Posterior cingulate gyrus (tissue), 11 donors: ENCODE measurements at places on chromosomes 7 and 10.

- DNase-seq, result no peak
Measured at GRCh38 chr7:2713370-2713769, 25.4 kb downstream of the AMZ1 start.

DNA sequence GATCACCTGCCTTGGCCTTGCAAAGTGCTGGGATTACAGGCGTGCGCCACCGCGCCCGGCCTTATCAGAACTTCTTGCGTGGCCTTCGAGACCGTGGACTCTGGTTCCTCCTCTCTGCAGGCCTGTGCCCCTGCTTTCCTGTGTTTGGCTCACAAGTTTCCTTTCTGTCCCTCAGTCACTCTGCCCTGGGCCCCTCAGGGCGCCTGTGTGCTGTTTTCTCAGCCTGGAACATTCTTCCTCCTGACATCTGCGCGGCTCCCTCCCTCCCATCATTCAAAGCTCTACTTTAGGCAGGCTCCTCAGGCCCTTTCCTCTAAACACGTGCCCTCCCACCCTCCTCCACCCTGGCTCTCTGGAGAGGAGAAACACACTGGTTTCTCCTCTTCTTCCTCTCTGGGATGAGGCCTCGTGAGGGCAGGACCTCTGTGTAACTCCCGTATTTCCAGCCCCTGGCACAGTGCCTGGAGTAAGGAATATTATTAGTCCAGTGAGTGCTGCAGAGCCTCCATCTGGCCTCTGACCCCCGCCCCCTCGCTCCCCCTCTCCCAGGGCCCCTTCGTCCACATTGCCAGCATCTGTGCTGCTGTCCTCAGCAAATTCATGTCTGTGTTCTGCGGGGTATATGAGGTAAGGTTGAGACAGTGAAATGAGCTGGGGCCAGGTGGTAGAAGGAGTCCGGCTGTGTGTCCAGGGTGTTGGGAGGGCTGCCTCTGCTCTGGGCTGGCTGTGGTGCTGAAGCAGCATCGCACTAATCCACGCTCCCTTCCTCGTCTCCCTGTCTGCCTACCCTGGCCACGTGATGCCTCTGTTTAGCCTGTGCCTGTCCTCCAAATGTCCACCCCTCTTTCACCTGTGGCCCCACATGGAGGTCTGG, 7.1 kb downstream of the CLCN1 start:
- DNase-seq, result no peak

- no peak for DNase-seq
Measured at GRCh38 chr10:61164458-61165160, 220.6 kb upstream of the RHOBTB1 start.

- no peak for DNase-seq
Measured at GRCh38 chr7:113582471-113582870, 336.3 kb downstream of the PPP1R3A start.

GRCh38 chr10:76435157-76435556, 1003.7 kb downstream of the LRMDA start:
- DNase-seq, result no peak

DNA sequence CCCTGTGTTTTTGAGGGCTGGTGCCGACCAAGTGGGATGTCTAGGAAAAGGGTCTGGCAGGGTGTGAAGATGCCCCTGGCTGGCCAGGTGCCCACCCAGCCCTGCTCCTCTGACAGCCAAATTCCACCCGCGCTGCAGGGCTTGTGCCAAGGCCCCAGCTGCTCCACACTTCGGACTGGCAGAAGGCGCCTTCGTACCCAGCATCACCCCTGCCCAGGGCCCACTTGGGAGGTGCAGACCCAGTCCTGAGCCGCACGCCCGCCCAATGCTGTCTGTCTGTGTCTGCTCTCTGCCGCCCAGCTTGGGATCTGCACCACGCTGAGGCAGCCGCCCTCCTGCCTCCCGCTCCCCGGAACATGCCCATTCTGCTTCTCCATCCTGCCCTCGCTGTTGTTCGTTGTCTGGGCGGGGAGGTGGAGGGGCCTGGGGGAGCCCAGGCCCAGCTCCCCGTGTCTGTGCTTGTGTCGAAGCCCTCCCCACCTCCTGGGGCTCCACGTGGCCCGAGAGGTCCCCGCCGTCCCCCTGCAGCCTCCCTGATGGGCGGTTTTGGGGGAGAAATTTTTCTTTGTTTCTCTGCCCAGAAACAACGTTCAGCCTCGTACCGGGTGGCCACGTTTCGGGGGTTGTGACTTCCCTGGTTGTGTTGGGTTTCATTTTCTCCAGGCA, 36.9 kb upstream of the PPIF start:
- DNase-seq, result no peak

GRCh38 chr7:159010411-159010810, 134.3 kb downstream of the VIPR2 start:
- no peak for DNase-seq

DNA sequence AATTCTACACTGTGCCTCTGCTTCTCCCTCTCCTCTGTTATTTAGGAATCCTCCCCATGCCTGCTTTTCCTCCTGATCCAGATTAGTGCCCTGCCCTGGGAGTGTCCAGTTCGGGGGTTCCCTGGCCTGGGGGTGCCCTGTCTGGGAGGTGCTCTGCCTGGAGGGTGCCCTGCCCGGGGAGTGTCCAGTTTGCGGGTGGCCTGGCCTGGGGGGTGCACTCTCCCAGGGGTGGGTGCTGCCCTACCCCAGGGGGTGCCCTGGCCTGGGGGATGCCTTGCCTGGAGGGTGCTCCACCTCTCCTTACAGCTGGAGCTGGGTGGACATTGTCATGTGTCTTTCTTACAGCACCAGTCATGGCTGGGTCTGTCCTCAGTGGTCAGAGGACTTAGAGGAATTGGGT, 20.2 kb downstream of the RAMP3 start:
- DNase-seq, result no peak

DNA sequence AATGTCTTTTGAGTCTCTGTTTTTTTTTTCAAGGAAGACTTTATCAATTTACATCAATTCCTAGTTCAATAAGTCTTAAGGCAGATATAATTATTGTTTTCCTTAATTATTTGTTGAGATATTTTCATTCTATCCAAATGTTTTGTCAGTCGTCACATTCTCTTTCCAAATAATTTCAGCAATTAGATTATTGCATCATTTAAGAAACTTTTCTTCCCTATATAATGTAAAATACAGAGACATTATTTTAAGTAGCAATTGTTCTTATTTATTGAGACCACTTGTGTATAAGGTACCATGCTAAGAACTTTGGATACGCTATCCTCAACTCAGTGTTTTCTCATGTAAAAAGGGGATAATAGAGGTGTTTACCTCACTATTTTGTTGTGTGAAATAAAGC, 38.1 kb upstream of the GNAT3 start:
- no peak for DNase-seq

GRCh38 chr10:77873536-77874380, 52.8 kb downstream of the DLG5 start:
- no peak for DNase-seq

DNA sequence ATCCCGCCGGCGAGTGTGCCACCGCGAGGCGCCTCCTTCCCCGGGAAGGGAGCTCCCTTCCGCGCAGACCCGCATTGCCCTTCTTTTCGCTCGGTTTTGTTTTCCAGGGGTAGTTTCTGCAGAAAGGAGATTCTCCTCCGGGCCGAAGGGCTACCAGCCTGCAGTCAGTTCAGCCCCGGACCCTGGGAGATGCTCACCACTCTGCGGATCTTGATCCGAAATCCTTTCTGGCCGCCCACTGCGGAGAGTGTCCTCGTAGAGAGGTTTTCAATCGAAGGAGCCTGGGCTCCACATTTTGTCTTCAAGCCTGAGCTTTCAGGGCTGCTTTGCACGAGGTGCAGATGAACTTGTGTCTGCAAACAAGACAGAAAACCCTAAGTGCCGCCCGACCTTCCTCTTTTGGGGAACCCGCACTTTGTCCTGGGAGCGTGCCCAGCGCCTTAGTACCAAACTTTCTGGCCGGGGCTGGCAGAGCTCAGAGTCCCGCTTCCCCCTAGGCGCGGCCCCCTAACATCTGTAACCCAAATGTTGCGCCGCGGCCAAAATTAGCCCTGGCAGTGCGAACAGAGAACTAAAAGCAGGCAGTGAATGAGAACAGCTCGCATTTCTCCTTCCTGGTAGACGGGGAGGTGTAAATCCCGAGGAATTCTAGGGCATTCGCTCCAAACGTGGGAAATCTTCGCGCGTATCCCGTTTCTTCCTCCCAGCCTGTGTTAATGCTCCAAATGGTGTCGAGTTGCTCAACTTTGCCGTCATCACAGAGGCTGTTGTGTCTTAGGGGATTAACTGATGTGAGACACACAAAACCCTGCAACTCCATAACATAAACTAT, 6.7 kb upstream of the EN2 start:
- peak; percentile 49 for DNase-seq

GRCh38 chr7:157691586-157692459, 355.0 kb downstream of the DNAJB6 start:
- DNase-seq, result no peak

DNA sequence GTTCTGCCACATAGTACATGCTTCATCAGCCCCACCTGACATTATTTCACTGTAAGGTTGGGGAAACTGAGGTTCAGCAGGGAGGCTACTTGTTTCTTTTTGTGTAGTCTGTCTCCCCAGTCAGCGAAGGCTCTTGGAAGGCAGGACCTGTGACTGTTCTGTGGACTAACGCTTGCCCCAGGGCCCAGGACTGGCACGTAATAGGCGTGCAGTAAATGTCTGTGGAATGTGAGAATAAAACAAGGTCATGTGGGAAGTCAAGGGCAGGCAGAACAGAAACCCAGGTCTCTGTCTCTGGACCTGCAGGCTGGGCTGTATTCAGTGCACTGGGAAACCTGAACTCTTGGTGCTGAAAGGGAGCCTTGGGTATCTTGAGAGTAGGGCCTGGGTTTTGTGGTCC, 168.7 kb downstream of the RPS24 start:
- DNase-seq, result no peak

DNA sequence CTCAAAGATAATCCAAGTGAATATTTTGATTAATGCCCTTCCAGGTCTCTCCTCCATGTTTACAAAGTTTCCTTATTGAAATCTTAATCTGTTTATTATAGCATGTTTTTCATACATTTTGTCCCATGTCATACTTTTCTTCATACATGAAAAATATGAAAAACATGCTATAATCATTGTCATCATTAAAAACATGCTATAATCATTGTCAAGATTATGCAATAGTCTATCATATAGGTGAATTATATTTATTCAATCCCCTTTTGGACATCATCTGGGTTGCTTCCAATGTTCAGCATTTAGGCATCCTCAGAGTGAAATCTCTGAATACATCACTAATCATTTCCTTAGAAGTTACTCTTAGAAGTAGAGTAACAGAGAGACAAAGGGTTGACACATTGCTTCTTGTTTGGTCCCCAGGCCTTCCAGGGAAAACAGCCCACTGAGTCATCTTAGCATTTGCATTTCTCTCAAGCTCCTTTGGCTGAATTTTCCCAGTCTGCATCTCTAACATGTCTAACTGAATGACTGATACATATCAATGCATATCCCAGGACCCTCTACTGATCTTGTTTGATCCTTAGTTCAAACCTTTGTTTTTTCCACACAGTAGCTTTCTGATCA, 87.0 kb downstream of the SGMS1 start:
- DNase-seq, result no peak

GRCh38 chr10:11255796-11256444, 238.2 kb downstream of the CELF2 start:
- no peak for DNase-seq

- DNase-seq, result no peak
Measured at GRCh38 chr7:43856996-43857395, 12.3 kb downstream of the MRPS24 start.

- DNase-seq, result peak; percentile 47
Measured at GRCh38 chr10:114304571-114305421, 65.7 kb downstream of the VWA2 start.

- no peak for DNase-seq
Measured at GRCh38 chr7:143299346-143299745, 11.2 kb downstream of the CASP2 start.

GRCh38 chr10:17644485-17644943, 563 bp downstream of the STAM start:
- DNase-seq, result no peak

DNA sequence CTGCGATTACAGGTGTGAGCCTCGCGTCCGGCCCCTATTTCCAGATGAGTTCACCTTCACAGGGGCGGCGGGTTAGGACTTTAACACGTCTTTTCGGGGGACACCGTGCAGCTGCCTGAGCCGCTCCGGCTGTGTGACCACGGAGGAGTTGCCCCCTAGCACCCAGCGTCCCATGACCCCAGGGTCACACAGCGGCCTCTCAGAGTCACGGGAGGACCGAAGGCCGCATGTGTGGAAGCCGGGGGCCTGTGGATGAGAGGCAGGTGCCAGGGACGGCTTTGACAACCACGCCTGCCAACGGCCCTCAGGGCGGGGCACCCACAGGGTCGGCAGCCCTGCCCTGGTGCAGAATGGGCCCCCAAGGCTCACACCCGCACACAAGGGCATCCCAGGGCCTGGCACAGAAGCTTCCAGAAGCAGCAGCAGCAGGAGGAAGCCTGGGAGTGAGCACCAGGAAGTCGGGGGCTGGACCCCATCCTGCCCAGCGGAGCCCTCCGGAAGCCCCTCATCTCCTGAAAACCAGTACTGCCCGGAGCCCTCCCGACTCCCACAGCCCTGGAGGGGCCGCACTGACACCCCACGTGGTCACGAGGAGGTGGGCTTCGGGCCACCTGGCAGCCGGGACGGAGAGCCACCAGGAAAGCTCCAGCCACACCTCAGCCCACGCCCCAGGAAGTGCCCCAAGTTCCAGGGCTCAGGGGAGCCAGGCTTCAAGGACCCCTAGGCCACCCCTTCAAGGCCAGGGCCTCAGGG, 32.7 kb downstream of the ADAP1 start:
- DNase-seq, result peak; percentile 58

GRCh38 chr7:107152011-107152410, 16.8 kb upstream of the HBP1 start:
- DNase-seq, result no peak

GRCh38 chr7:128045766-128046165, 14.5 kb upstream of the LRRC4 start:
- no peak for DNase-seq

DNA sequence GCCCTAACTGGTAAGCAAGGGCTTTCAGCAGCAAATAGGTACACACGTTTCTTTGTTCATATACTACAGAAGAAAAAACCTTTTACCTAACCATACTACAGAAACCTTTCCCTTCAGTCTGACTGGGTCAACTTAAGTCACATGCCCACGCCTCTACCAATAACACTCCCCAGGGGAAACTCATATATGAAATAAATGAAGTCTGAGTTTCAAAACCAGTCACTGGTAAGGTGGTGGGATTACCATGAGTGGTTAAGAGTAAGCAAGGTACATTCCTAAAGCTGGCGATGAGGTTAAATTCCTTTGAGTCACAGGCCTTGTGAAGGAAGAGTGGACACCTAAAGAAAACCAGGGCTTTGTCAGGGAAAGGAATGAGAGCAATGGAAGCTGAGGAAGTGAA, 21.4 kb upstream of the KIF20B start:
- DNase-seq, result no peak

GRCh38 chr7:135798095-135798494, 49.5 kb upstream of the FAM180A start:
- no peak for DNase-seq
